Stimulated activated CD8-positive, alpha-beta memory T cell treated with anti-CD3 and anti-CD28 coated beads, Interleukin-7, amount 100 ng/mL, for 1 hour (primary cell): ENCODE measurements at places on chromosomes 11 and 22.

DNA sequence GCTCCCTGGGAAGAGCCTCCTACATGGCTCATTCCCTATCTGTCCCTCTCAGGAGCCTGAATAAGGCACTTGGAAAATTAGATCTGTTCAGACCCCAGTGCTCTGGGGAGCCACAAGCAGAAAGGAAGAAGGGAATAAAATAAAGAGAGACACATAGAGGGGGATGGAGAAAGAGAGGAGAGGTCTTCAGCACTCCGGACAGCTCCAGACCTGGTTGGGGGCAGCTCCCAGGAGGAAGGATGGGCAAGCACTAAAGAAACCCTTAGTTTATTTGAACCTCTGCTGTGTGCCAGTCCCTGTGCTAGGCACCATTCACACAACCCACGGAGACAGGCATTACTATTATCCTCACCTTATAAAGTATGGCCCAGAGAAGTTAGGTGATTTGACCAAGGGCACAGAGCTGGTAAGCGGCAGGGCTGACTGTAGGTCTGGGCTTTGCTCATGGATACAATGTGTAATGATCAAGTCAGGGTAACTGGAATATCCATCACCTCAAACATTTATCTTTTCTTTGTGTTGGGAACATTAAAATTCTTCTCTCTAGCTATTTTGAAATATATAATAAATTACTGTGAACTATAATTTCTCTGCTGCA is 53.7 kb upstream of the LRRC32 start:
- DNase-seq, result no peak

- DNase-seq, result no peak
These were observed 171.4 kb upstream of the BLID start for GRCh38 chr11:122287401-122287800.

DNA sequence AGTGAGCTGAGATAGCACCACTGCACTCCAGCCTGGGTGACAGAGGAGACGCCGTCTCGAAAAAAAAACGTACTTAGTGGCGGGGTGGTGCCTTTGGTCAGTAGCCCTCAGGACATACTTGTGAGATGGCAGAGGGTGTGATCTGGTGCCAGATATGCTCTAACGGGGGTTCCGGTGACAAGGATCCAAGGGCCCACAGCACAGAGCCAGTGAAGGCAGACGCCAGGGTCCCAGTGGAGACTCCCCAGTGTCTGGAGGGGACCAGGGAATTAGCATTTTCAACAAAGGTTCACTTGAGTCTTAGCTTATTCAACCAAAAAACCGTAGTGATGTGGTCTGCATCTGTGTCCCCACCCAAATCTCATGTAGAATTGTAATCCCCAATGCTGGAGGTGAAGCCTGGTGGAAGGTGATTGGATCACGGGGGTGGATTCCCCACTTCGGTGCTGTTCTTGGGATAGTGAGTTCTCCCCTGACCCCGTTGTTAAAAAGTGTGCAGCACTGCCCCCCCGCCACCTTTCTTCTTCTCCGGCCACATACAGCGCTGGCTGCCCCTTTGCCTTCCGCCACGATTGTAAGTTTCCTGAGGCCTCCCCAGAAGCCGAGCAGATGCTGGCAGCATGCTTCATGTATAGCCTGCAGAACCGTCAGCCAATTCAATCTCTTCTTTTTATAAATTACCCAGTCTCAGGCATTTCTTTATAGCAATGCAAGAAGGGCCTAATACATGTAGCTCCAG is 26.6 kb upstream of the OSBPL5 start:
- no peak for DNase-seq

DNA sequence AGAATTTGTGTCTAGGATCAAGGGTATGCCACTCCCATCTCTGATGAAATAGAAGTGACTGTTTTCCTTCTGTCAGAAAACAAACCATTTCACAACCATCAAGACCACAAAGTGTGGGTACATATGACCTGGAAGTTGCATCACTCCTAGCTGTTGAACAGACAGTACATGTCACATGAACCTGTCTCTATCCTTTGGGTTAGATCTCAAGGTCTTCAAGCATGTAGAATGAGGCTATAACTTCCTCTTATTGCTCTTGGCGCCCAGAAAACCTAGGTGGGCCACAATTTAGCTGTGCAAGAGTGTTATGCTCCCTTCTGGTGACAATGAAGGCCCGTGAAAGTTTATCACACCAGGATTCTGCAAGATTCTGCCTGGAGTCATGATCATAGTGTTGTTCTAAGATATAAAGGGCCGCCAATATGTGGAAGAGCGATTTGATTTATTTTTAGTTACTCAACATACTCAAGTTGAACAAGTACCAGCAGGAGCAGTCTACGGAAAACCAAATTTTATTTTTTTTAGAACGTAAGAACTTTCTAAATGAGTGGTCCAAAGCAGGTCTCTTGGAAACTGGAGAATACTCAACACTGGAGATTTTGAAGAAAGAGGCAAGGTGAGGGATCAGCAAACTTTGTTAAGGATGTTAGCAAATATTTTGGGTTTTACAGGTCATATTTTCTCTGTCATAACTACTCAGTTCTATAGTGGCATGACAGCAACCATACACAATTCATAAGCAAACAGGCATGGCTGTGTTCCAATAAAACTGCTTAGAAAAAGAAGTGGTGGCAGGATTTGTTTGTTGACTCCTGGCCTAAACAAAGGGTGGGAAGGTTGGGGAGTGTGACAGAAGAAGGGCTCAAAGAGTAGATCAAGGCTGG is 101.8 kb downstream of the USP35 start:
- no peak for DNase-seq

GRCh38 chr11:119204066-119204465 is 2.1 kb upstream of the CBL start:
- DNase-seq, result no peak

- DNase-seq, result no peak
These were observed 324.8 kb downstream of the DYNC2H1 start for GRCh38 chr11:103434073-103434411.

- DNase-seq, result no peak
These were observed 239.0 kb upstream of the CCDC179 start for GRCh38 chr11:23099256-23099655.

- no peak for DNase-seq
These were observed 774.4 kb upstream of the CHORDC1 start for GRCh38 chr11:90997241-90997640.

GRCh38 chr22:40660730-40661129 is 18.6 kb upstream of the MCHR1 start:
- no peak for DNase-seq

- no peak for DNase-seq
These were observed 518.6 kb downstream of the MIAT start for GRCh38 chr22:27175974-27176373.

- no peak for DNase-seq
These were observed 10.4 kb downstream of the GALNT18 start for GRCh38 chr11:11611381-11611780.
